ENCODE measurements at places on chromosomes 4 and X.

DNA sequence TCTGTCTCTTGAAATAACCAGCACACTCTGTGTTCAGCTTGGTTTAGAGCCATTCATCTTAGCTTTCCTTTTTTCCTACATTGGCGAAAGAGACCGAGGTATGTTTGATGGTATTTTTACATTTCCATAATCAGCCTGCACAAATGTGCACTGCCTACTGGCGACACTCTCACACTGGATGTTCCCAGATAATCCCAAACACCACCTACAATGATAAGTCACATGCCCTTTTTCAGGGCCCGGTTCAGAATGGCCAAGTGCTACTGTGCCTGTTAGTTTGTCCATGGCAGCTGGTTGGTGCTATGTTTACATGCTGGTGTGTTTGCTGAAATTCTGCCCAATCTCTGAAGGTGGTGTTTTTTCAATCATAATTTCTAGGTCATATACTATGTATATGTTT is 80.8 kb upstream of the NR3C2 start:
- no peak for DNase-seq

- DNase-seq, result no peak
These were observed 26.2 kb downstream of the PRSS12 start for GRCh38 chr4:118326585-118326984.

GRCh38 chr4:15868111-15868510 is 70.4 kb downstream of the FGFBP1 start:
- no peak for DNase-seq

GRCh38 chr4:104728380-104729122 is 233.9 kb upstream of the CXXC4 start:
- no peak for DNase-seq

GRCh38 chr4:179843370-179843769 is 2399.8 kb upstream of the TENM3 start:
- no peak for DNase-seq

DNA sequence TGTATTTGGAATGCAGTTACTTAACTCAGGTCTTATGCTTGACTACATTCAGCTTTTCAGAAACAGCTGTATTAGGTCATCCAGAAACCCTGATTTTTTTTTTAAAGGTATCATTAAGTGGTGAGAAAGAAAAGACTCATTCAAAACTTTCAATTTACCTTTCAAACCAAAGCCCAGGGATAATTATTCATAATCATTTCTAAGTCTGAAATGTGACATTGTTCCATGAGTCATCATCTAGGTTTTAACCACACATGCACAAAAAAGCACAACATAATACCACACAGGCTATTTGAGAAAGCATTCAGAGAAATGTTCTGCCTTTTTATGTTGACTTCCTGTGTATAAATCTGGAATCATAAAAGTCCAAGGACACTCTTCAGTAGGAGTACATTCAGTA is 288.2 kb downstream of the IL1RAPL2 start:
- DNase-seq, result no peak

DNA sequence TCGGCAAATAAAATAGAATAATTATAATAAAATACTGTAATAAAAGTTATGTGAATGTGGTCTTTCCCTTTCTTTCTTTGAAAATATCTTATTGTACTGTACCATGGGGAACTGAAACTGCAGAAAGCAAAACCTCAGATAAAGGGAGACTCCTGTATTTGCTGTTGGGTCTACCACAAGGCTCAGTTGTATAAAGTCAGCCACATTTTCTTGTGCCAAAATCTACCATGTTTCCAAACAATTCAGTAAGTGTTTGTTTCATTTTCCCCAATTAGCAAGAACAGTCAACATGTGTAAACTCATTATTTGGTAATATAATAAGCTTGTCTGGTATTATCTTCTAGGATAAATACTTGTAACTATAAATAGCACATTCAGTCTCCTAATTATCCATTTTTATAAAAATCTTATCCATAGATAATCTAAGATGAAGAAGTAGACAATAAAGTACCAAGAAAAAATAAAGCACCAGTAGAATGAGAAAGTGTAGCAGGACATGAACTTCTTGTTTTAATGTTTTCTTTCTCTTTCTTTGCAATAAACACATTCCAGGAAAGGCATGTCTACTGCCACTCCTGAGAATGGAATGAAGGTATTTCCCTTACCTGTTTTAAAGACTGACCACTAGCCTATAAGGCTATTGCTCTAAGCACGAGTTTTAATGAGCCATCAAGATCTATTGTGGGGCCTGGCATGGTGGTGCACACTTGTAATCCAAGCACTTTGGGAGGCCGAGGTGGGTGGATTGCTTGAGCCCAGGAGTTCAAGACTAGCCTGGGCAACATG is 15.0 kb upstream of the OTUD4 start:
- no peak for DNase-seq

- no peak for DNase-seq
These were observed 1.1 kb downstream of the GAB1 start for GRCh38 chr4:143337600-143338287.

GRCh38 chr4:145484225-145484846 is 2.7 kb downstream of the SMAD1 start:
- no peak for DNase-seq

DNA sequence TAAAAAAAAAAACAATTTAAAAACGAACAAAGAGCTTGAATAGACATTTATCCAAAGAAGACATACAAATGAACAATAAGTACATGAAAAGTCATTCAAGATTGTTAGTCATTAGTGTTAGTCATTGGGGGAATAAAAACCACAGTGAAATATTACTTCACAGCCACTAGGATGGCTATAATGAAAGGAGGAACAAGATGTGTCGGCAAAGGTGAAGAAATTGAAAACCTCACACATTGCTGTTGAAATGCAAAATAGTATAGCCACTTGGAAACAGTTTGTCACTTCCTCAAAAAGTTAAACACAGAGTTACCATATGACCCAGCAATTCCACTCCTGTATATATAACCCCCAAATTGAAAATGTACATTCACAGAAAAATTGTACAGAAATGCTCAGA is 45.2 kb upstream of the SLC39A8 start:
- DNase-seq, result peak; percentile 3

- no peak for DNase-seq
These were observed 62.6 kb downstream of the CHIC2 start for GRCh38 chr4:54001668-54002365.

- DNase-seq, result no peak
These were observed 427.7 kb upstream of the MAGEB2 start for GRCh38 chrX:29787656-29788055.

DNA sequence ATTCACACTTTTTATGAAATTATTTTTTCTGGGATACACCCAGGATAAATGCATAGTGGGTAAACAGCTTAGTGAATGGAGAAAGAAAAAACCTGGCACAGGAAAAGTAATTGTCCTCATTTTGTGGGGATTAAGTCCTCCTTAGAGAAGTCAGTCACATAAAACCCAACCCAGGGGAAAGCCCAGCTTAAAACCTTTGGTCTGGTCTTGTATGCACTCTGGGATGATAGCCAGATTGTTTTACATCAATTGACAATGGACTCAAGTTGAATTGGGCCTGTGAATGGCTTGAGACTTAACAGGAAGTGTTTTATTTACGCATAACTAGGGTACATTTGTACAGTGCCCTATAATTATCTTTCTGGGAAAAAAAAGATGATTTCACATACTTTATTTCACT is 561.3 kb upstream of the GRIA3 start:
- DNase-seq, result no peak

DNA sequence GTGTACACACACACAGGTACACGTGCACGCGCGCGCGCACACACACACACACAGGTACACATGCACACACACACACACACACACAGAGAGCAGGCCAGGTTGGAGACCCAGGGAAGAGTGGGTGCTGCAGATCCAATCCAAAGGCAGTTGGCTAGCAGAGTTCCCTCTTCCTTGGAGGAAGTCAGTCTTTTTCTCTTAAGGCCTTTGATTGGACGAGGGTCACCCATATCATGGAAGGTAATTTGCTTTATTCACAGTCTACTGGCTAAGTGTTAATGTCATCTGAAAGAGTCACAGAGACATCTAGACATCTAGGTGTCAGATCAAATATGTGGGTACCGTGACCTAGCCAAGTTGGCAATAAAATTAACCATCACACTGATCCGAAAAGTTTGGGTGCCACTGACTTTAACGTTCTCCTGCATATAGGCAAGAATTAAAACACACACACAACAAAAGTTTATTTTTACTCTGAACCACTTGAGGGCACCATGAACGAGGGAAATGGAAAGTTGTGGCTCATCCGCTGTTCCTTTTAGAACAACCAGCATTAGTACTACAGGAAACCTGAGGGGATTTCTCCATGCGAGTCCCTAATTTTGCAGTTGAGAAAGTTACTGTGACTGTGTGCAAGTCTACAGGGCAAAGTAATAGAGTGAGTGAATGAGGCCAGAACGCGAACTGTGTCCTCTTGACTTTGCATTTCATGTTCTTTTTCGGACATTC is 66.0 kb upstream of the STOX2 start:
- no peak for DNase-seq

DNA sequence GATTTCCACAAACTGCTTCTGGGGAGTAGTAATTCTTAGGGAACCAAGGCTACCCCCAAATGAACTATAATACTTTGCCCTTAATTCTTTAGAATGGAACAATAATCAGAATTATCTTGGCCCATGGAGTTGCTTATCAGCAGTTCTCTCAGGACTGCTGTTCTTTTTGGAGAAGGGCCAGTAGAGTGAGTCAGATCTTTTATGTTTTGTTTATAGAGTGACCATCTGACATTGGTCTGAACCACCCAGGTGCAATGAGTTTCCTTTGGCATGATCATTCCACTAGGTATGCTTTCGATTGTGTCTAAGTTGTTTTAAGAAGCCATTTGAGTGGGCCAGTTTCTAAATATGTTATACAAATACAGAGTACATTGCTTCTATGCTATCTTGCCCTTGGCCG is 31.8 kb downstream of the PRRG1 start:
- DNase-seq, result no peak

GRCh38 chr4:120633810-120634209 is 288.7 kb downstream of the PRDM5 start:
- DNase-seq, result no peak

DNA sequence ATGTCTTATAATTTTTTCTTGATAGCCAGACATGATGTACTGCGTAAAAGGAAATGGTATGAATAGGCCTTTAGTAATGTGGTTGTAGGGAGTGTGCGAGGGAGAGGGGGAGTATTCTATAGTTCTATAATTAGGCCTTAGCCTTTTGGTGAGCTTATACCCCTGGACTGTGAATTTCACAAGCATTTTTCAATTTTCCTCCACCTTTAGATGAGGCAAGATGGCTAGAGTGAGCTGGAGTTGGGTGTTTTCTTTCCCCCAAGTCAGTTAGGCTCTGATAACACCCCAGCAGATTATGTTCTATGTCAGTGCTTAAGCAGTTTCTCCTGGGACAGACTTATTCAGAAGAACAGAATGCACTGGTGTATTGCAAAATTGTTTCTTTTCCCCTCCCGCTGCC is 210.2 kb upstream of the NPY2R start:
- DNase-seq, result no peak

- no peak for DNase-seq
These were observed 68.7 kb upstream of the ARX start for GRCh38 chrX:25084446-25084845.

- no peak for DNase-seq
These were observed 87.8 kb downstream of the WFS1 start for GRCh38 chr4:6357476-6357875.

- DNase-seq, result no peak
These were observed 77.1 kb downstream of the EIF4E start for GRCh38 chr4:98851806-98852205.

DNA sequence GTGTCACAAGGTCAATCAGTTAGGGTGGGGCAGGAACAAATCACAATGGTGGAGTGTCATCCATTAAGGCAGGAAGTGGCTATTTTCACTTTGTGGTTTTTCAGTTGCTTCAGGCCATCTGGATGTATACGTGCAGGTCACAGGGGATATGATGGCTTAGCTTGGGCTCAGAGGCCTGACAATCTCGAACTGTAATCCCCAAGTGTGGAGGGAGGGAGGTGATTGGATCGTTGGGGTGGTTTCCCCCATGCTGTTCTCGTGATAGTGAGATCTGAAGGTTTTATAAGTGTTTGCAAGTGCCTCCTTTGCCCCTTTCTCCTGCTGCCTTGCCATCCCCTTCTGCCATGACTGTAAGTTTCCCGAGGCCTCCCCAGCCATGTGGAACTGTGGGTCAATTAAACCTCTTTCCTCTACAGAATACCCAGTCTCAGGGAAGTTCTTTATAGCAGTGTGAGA is 36.7 kb upstream of the STS start:
- DNase-seq, result no peak

GRCh38 chr4:26034849-26035248 is 120.8 kb downstream of the SMIM20 start:
- DNase-seq, result no peak

DNA sequence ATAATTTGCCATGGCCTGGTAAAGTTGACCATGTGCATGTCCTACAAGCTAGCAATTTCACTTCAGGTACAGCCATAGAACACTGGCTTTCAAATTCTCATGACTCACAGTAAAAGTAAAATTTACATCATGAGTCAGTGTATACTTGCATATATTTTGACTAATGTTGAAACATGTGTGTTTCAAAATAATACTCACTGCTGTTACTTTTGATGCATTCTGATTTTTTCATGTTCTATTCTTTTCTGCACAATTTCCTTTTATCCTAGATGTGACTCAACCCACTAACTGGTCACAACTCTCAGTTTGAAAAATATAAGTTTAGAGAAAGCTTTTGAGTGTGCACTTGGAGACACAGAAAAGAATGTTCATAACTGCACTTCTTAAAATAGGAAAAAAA is 365.7 kb downstream of the FGF13 start:
- no peak for DNase-seq

DNA sequence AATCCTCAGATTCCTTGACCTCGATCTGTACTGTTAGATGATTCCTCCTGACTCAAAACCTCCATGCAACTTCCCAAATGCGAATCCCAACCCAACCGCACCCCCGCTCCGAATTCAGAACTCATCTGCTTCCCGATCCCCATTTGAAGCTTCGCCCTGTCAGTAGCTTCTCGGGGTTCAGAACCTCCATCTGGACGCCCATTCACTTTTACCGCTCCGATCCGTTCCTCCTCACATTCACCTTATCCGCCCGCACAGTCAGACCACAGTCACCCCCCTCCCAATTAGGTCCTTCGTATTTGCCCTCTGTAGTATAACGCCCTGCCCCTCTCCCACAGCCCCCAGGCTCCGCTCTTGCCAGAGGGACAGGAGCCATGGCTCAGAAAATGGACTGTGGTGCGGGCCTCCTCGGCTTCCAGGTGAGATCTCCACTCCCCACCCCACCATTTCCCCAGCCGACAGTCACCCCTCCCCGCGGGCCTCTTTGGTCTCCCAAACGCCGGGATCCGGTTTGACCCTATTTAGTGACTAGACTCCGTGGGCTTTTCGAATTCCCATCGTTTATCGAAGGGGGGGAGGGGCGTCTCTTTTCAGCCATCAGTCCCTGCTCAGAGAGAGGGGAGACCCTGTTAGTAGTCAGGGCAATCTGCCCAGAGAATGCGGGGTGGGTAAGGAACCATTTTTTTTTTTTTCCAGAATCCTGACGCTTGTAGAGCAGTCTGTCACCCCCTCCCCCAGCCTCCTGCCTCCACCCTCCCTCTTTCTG is 691 bp downstream of the MAGED1 start:
- DNase-seq, result no peak

- no peak for DNase-seq
These were observed 282.1 kb downstream of the GRIA2 start for GRCh38 chr4:157502656-157503055.

- no peak for DNase-seq
These were observed 16.6 kb upstream of the GASK1B start for GRCh38 chr4:158189422-158189821.

GRCh38 chr4:175971388-175972179 is 94.1 kb upstream of the WDR17 start:
- DNase-seq, result no peak

- DNase-seq, result no peak
These were observed 90.9 kb downstream of the HNRNPD start for GRCh38 chr4:82282875-82283274.

- no peak for DNase-seq
These were observed 17.5 kb upstream of the UGDH start for GRCh38 chr4:39544580-39545315.
